SJSA1 (cell line): ENCODE measurements at places on chromosomes 5 and 9. TPM values are rescaled to one million over a fixed set of nuclear protein-coding genes. Genes with fewer than 3 reads are reported as not detected.

The IL4 gene
- total RNA-seq: not detected in 2 replicates

The CCDC152 gene
- not detected in 2 replicates for total RNA-seq

The FOXI1 gene
- not detected in 2 replicates for total RNA-seq

The MORN5 gene
- not detected in 2 replicates for total RNA-seq

The LSM11 gene
- total RNA-seq: 9.3 and 10.4 TPM in 2 replicates

The OLFML2A gene
- 5.0 and 7.8 TPM in 2 replicates for total RNA-seq

The SPTAN1 gene
- 165 and 181 TPM in 2 replicates for total RNA-seq

GRCh38 chr5:145680169-145680568 is 155.0 kb downstream of the PRELID2 start:
- DNase-seq: no peak

GRCh38 chr9:37836386-37836785 is 35.8 kb downstream of the DCAF10 start:
- DNase-seq: no peak

- DNase-seq: peak; percentile 74
These were observed 1.1 kb upstream of the ZSWIM6 start for GRCh38 chr5:61330845-61331406.

DNA sequence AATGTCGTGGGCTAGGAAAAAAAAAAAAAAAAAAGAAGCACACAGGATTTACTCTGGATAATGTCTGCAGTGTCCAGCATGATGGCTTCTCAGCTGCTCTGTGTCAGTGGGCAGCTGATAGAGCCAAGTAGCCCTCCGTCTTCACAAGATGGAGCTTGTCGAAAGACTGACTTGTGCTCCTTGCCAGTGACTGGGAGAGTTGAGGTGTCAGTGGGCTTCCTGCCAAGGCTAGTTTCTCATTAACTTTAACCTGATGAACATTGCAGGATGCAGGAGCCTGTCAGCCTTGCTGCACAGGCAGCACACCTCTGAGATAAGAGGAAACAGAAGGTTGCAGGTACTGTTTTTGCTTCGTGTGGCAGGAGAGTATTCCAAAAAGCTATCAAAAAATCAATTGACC is 171.4 kb upstream of the SGCD start:
- no peak for DNase-seq

DNA sequence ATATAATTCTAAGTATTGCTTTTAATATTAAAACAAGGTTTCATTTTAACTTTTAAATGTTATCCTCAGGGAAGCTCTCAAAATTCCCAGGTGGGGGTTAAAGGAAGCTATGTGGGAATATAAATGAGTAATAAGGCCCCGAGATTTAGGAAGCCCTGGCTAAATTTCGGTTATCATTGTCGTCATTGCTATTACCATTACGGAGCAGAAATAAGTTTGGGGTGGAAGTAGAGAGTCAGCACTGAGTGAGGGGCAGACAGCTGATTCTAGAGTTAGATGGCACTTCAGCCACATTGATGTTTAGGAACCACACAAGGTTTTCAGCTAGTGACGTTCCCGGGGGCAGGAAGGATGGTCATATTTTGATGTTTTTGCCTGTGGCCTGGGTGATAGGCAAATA is 74.9 kb downstream of the NREP start:
- no peak for DNase-seq

DNA sequence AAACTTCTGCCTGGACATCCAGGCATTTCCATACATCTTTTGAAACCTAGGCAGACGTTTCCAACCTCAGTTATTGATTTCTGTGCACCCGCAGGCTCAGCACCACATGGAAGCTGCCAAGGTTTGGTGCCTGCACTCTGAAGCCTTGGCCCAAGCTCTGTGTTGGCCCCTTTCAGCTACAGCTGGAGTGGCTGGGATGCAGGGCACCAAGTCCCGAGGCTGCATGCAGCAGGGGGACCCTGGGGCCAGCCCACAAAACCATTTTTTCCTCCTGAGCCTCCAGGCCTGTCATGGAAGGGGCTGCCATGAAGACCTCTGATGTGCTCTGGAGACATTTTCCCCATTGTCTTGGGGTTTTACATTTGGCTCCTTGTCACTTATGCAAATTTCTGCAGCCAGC is 49.9 kb downstream of the NFX1 start:
- no peak for DNase-seq

DNA sequence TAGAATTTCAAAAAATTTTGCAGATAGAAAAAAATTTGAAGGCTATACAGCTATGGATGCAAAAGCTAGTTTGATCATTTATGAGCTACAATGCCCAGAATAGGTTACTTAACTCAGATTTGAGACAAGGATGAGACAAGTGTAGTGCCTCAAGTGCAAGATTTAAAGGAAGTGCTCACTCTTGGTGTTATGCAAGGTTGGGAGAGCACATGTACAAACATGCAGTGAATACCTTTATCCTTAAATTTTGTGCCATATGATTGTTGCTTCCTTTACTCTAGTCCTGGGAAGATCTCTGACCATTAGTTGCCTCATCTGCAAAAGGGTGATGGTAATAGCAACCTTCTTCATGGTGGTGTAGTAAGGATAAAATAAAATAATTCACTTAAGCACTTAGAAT is 31.7 kb upstream of the PPP2R2B start:
- no peak for DNase-seq

- DNase-seq: no peak
These were observed 98.0 kb upstream of the VLDLR start for GRCh38 chr9:2523591-2523990.

DNA sequence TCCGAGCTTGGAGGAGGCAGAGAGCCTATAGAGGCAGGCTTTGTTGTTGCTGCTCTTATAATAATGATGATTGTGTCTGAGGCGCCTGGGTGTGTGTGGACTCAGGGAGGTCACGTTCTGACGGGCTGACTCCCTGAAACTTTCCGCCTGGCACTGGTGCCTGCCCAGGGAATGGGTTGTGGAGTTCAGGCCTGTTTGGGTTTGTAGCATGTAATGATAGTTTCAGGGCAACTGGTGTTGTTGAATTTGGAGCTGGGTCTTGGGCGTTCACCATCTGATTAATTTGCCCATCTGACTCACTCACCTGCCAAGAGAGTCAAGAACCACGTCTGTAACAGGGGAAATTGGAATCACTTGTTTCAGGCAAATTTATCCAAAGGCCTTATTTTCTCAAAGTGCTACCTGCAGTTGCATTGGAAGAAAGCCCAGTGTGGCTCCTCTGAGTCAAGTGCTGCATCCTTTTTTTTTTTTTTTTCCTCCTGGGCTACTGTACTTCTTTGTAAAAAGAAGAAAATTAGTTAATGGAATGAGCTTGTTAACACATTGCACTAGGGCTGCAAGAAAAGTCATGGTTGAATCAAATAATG is 386.5 kb downstream of the GADD45G start:
- DNase-seq: no peak

DNA sequence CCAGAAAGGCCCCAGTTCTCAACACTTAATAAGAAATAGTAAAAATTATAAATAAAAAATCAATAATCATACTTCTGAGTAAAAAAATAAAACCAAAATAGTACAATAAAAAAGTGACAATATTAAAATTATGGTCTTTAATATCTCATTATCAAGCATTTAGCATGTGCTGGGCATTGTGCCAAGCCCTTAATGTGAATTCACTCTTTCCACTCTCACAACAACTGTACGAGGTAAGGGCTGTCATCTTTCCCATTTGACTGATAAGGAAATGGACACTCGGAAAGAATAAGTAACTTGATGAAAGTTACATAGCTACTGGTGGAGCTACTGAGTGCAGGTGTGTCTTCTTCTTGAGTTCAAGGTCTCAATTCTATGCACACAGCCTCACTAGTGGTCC is 43.6 kb downstream of the SEC61B start:
- no peak for DNase-seq

DNA sequence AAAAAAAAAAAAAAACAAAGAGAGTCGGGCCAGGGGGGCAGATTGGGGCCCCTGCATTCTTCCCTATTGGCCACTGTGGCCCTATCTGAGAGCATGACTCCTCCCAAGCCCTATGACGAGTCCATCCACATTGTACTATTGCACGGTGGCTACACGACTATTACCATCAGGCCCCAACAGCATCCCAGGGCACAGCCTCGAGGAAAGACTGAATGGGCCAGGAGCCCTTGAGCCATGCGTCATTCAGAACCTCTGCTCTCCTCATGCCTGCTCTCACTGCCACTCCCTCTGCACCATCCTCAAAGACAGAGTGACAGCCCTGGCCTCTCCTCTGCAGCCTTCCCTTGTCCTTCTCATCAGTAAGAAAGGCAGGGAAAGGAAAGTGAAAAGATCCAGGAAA is 20.2 kb upstream of the ORM1 start:
- DNase-seq: no peak

- DNase-seq: no peak
These were observed 25.3 kb downstream of the AP3B1 start for GRCh38 chr5:78269088-78269703.

GRCh38 chr5:1755321-1755949 is 44.2 kb downstream of the MRPL36 start:
- peak; percentile 34 for DNase-seq

GRCh38 chr9:32524892-32525708 is 896 bp downstream of the RIGI start:
- DNase-seq: peak; percentile 14
